Esophagus mucosa (tissue), 1 donor: ENCODE measurements at places on chromosomes 2 and 18.

DNA sequence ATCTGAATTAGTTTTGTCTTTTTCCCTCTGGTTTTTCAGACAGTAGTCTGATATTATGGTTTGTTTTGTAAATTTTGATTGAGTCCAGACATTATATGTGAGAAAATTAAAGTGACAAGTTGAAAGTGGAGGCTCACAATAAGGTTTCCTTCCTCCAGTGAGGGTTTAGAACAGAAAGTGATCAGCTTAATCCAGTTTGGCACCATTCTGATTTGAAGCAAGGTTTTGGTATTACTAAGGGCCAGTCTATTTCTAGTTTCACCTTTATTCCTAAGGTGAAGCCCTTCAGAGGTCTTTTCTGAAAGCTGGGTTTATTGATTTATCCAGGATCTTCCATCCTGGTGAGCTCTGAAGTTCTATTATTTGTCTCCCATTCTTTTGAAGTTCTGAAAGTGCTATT is 68.7 kb downstream of the CDC42EP3 start:
- no peak for ATAC-seq

DNA sequence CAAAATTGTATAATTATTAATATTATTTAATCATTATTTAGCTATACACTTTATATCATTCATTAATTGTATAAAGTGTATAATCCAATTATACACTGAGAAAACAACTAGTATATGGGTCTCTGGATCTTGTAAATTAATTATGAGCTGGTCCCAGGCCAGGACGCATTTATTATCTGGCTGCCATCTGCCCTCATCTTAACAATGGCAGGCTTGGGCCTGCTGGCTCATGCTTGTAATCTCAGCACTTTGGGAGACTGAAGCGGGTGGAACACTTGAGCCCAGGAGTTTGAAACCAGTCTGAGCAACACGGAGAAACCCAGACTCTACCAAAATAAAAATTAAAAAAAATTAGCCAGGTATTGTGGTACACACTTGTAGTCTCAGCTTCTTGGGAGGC is 502.2 kb upstream of the NRXN1 start:
- no peak for ATAC-seq

- ATAC-seq, result peak; percentile 65
These were observed 96.2 kb downstream of the BARD1 start for GRCh38 chr2:214713080-214713830.

DNA sequence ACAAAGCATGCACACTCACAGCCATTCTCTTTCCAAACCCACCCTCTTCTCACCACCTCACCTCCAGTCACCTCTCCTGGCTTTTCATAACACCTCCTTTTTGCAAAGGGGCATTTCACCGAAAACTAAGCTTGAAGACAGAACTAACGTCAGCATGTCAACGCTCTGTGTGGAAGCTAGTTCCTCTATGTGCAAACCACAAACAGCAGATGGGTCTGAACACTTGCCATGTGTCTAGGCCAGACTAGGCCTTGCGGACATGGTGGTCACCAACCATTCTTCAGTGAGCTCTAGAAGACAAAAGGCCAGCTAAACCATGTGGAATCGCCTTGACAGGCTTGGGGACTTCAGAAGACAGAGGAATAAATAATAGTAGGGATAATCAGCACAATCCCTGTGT is 148.5 kb downstream of the TXNL1 start:
- ATAC-seq, result no peak

GRCh38 chr2:152499896-152500735 is 165.1 kb downstream of the FMNL2 start:
- ATAC-seq, result no peak

DNA sequence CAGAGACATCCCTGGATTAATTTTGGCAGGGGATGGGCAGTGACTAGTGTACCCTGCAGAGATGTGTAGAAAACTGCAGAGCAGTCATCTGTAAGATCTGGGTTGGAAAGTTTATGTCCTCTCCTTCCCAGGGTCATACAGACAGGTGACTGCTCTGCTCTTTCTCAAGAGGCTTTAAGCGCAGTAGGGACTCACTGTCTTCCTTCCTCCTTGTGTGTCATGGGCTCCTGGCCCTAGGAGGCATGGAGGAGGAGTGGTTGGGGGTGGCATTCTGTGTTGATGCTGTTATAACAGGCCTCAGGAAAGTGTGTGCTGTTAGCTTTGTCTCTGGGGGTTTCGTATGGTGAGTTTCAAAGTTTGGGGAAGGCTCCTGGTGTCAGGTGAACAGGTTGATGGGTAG is 130.5 kb upstream of the MGAT5 start:
- no peak for ATAC-seq

DNA sequence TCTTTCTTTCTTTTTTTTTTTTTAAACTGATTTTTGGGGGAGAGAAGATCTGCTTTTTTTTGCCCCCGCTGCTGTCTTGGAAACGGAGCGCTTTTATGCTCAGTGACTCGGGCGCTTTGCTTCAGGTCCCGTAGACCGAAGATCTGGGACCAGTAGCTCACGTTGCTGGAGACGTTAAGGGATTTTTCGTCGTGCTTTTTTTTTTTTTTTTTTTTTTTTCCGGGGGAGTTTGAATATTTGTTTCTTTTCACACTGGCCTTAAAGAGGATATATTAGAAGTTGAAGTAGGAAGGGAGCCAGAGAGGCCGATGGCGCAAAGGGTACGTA is 587 bp downstream of the MEIS1 start:
- ATAC-seq, result no peak

DNA sequence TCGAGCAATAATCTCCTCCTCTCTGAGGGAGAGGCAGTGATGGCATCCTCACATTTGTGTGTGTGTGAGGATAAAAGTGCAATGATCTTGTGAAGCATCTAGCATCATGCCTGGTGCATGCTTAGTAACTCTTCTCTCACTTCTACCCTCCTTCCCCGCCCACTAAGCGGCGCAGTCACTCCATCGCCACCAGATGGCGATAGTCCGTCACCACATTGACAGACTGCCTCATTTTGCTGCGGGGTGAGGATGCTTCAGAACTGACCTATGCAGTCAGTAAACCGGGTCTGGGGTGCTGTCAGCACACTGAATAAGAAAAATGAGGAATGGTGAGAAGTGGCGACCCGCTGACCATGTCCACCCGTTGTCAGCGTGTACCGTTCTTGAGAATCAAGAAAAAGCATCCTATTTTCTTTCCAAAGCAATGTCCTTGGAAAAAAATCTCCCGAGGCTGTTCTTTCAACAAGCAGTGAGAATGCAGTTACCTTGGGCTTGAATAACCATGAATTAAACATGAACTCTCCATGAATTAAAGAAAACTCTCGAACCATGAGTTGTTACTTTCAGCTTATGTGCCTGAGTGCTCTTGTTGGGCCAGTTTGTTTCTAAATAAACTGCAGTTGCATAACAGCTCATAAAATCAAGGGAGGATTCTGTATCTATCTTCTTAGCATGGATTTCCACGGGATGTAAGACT is 37.3 kb upstream of the TMEM177 start:
- peak; percentile 83 for ATAC-seq

DNA sequence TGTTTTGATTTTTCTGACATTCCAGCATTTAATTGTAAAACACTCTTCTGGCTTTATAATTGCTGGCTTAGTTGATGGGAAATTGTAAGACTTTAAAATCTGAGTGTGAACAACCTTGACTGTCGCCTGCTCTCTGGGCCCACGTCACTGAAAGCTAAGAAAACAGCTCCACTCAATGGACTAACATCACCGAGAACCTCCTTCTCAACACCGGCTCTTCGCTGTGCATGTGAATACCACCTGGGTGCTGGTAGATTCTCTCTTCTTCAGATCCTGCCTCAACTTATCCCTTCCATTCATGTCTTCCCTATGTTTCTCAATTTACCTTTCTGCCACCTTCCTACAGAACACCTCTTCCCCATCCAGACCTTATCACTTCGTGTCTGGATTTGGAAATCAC is 523.1 kb upstream of the ID2 start:
- ATAC-seq, result no peak

DNA sequence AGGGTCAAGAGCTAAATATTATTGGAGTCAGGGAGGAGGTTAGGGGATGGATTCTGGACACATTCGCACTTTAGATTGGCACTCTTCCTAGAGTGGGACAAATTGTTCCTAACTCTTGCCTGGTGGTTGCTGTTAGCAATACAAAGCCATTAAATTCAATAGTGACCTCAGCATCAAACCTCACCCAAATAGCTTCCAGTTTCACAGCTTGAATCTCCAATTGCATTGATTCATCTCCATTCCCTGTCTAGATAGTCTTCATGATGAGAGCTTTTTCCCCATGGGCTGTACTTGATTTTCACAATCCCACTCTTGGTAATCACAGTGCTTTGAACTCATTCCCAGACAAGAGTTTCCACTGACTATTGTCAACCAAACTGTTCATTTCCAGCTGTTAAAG is 585.9 kb upstream of the SYT4 start:
- no peak for ATAC-seq

- ATAC-seq, result no peak
These were observed 15.8 kb downstream of the ATG4B start for GRCh38 chr2:241653210-241653750.

DNA sequence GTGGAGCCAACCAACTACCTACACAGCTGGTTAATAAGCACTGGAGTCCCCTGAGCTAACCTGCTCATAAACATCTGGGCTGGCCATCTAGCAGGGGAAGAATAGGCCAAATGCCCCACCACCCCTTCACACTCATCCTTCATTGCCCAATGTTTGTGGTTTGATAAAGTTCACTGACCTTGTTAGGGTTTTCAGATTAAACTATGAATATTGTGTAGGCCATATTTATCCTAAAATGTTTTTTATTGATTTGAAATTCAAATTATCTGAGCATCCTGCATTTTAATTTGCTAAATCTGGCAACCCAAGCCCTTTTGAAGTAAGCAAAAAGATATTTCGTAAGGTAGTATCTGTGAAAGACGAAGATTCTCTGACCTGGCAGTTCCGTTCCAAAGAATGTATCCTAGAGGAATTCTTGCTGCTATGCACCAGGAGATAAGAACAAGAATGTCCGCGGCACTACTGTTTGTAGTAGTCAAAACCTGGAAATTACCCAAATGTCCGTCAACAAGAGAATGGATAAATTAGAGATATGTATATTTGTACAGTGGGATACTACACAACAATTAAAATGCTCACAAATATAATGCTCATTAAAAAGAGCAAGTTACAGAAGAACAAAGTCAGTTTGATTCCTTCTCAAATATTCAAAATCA is 5.8 kb upstream of the TLK1 start:
- no peak for ATAC-seq

GRCh38 chr18:31484461-31484860 is 13.5 kb upstream of the DSG2 start:
- peak; percentile 17 for ATAC-seq

- ATAC-seq, result no peak
These were observed 440.8 kb upstream of the KLHL29 start for GRCh38 chr2:22944143-22944542.

DNA sequence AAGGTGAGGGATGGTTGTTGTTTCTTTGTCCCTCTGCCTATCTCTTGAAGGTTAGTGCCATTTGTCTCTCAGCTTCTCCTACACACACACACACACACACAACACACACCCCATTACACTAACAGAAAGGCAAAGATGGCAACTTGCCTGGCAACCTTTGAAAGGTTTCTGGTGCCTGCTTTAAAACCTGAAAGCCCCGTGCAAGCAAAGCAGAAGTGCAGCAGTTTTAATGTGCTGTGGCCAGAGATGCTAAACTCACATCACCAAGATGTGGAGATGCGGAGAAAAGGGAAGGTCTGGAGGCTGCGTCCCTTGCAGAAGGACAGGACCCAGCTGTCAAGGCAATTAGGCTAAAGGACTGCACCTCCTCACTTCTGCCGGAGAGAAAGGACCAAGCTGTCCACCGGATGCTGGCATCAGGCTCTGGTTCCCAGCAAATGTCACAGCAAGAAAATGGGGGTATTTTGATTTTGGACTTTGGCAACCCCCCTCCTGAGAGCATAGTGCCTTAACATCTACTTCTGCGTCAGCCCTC is 196.4 kb downstream of the ARL4C start:
- no peak for ATAC-seq

- no peak for ATAC-seq
These were observed 35.8 kb downstream of the MTCL1 start for GRCh38 chr18:8741117-8741516.

DNA sequence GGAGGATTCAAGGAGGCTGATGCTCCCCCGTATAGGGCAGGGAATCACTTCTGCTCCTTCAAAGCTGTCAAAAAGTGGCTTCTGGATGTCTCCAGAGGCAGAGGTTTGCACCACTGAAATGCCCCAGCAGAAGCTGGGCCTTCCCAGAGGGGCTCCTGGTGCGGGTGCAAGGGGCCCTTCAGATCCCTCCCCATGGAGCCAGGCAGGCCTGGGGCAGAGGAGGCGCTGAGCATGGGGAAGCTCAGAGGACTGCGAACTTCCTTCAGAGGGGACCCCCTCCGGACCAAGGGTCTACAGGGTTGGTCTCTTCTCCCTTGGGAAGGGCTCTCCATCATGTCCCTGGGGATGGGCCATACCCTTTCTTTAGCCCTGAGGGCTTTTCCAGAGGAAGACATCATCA is 341.2 kb downstream of the DYSF start:
- no peak for ATAC-seq

DNA sequence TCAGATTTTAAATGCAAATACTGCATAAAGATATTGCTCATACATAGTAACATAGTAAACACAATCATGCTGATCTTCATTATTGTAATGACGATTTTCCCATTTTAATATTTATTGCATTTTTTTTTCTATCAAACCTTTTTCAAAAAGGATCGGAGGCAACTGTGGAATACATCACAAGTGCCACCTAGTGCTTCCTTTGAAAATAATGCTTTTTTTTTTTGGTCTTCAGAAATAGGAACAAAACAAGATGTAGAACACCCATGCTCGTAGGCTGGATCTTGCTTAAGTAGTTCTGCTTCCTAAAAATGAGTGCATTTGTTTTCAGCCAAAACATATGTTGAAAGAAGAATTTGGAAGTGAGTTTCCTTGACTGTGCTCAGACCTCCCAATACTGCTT is 35.7 kb upstream of the GPR155 start:
- ATAC-seq, result no peak

GRCh38 chr18:45938488-45938935 is 28.6 kb downstream of the EPG5 start:
- no peak for ATAC-seq

- ATAC-seq, result no peak
These were observed 144.5 kb downstream of the ANTXR1 start for GRCh38 chr2:69157441-69157840.

- no peak for ATAC-seq
These were observed 80.1 kb downstream of the CYBRD1 start for GRCh38 chr2:171602352-171602751.

DNA sequence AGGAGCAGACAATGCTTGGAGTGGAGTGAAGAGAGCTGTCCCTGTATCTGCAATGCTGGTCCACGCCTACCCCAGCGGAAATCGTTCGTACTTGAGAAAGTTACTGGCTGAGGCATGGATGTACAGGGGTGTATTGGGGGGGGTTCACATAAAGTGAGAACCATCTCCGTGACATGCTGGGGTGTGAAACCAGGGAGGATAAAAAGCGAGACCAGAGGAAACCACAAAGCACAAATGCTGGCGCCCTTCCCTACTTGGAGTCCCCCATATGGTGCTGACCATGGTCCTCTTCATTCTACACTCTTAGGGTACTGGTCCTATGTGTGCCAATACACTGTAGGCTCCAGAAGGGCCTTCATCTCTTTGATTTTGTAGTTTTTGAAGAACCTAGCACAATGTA is 244.1 kb downstream of the L3MBTL4 start:
- ATAC-seq, result no peak

GRCh38 chr18:24683925-24684324 is 223.5 kb downstream of the HRH4 start:
- no peak for ATAC-seq
